ENCODE measurements at places on chromosomes 5 and 9.

DNA sequence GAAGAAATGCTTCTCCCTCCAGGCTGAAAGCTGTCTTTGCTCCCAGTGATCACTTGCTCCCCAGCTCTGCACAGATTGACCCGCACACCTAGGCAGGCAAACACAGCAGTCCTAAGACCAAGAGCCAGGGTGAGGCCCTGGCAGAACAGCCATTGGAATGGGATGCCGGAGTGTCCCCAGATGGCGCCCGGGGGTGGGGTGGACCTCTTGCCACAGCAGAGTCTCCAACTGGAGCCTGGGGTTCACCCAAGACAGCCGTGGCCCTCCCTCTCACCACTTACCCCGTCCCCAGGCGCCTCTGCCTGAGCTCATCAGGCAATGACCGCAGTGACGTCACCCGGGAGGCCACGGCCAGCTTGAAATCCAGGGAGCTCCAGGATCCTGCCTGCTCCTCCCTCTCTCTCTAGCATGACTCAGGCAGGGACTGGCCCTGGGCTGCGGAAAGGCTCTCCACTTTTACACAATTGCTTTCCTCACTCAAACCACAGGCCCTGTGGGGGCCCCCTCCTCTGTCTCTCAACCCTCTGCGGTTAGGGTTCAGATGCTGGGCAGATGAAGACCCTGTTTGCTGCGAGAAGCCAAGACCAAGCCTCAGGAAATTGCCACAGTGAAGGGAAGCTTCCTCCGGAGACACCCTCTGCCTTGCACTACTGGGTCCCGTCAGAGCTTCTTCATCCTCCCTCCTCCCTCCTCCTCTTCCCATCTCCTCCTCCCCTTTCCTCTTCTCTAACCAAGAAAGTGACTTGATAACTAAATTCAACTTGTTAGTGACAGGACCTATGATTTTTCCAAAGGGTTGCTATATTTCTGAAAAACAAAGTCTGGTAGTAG lies 24.3 kb upstream of the PTGES start:
- DNase-seq: no peak

DNA sequence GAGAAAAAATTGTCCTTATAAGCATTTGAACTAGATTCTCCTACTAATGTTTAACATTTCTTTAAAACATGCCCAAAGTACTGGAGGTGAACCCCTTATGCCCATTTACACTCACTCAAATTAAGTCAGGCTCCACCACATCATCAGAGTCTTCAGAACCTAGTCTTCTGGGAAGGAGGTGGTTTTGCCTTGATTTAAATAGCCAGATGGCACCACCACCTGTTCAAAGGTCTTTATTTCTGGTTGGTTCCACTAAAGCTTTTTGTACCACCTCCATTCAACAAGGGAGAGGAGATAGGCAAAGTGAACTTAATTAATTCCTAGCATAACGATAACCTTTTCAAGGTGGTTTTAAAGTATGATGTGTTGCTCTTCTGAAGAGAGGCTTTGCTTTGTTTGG lies 189.5 kb downstream of the SLF1 start:
- no peak for DNase-seq

DNA sequence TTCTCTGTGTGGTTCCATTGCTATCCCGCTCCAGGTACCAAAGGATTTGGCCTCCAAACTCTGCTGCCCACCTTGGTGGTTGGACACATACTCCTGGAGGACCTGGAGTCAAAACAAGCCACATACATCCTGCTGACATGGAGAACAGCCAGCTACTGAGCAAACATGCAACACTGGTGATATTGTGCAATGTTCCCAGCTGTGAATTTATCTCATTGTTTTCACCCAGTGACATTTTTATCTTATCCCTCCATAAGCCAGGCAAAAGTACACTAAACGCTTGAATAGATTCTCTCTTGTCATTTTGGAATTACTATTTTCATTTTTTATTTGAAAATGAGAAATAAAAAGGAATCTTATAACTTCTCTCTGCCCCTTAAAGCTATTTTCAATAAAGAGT lies 11.1 kb upstream of the CTSL start:
- DNase-seq: no peak

DNA sequence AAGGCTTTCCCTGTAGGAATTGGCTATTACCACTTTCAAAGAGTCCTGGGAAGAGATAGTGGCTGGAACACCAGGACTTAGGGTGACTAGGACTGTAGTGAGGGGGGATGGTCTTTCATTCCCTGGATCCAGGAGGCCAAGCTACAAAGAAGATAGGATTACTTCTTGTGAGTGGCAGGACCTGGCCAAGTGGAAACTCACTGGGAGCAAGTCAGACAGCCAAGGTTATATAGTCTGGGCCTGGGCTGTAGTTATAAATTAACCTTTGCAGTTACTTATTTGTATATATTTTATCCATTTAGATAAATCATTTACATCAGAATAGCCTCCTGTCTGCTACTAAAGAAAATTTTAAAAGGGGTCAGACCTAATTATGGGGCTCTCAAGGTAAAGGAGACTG lies 124.3 kb downstream of the TLR4 start:
- DNase-seq: no peak

- peak; percentile 48 for DNase-seq
These were observed 129.6 kb upstream of the CNTLN start for GRCh38 chr9:17005056-17005823.

DNA sequence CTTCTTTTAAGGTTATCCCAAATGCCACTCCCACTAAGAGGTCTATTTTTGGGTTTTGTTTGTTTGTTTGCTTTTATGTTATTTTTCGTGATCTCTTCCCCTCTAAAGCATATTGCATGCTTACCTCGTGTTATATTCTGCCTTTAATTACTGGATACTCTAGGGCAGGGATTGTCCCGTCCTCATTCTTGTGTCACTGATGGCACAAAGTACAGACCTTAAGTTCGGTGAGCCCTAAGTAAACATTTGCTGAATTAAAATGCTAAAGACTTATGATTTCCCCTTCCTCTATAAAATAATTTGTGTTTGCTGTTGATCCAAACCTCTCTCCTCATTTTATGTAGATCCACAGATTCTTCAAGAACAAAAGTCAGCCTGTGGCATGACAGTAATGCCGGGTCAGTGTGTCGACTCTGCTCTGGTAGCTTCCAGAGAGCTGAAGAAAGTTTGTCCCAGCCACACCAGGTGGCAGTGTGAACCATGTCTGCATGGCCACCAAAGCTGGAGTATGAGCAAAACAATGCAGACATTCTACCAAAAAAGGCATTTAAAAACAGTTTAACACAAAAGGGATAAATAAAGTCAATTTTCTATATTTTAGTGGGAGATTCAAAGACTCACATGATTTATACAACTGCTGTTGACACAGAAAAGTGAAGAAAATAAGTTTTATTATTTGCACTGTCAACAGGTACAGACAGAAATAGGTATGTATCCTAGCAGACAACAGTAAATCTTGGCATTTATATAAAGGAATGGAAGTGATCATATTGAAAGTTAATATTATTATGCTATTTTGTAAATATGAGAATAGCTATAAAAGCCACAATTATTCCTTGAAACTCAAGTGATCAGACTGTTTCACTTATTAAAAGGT lies 17.9 kb upstream of the POC5 start:
- no peak for DNase-seq

- peak; percentile 11 for DNase-seq
These were observed 32.5 kb downstream of the TENT4A start for GRCh38 chr5:6745706-6746222.

- no peak for DNase-seq
These were observed 99.6 kb downstream of the LIFR start for GRCh38 chr5:38456657-38457399.

GRCh38 chr9:133754688-133755227 lies 16.6 kb upstream of the SARDH start:
- DNase-seq: no peak

GRCh38 chr9:110444911-110445310 lies 107.2 kb upstream of the TXNDC8 start:
- DNase-seq: no peak

DNA sequence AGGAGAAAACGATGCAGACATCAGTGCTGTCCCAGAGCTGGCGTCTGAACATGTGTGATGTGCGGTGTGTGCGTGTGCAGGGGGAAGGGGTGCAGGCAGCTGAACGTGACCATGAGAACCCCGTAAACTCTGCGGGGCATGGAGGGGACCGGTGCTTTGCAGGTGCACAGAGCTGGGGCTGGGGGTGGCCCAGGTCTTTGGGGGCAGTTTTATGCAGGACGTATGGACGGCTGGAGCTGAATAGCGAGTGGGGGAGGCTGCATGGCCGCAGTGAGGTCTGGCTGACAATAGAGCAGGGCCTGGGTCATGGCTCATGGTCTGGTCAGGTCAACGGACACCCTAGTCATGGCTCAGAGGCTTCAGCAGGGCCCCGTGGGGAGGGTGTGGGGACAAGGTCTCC lies 3.3 kb upstream of the EXOC3 start:
- DNase-seq: no peak

- no peak for DNase-seq
These were observed 5.5 kb downstream of the FSTL4 start for GRCh38 chr5:133606835-133607234.

DNA sequence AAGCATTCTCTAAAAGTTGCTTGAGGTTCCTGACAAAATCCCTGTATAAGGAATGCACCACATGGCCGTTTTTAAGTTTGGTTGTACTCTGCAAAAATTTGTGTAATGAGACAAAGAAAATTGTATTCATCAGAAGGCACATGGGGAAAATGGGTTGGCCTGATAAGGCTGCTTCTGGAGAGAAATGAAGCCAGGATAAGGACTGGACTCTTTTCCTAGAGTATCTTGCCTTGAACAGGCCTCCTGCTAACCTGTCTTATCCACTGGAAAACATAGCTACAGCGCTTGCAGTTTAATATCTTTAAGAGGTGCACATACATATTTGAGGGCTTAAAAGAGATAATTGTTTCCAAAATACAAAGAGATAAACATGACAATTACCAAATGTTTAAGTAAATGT lies 41.4 kb upstream of the IFNK start:
- no peak for DNase-seq

- DNase-seq: peak; percentile 31
These were observed 155.2 kb downstream of the MEF2C start for GRCh38 chr5:88727705-88728313.

DNA sequence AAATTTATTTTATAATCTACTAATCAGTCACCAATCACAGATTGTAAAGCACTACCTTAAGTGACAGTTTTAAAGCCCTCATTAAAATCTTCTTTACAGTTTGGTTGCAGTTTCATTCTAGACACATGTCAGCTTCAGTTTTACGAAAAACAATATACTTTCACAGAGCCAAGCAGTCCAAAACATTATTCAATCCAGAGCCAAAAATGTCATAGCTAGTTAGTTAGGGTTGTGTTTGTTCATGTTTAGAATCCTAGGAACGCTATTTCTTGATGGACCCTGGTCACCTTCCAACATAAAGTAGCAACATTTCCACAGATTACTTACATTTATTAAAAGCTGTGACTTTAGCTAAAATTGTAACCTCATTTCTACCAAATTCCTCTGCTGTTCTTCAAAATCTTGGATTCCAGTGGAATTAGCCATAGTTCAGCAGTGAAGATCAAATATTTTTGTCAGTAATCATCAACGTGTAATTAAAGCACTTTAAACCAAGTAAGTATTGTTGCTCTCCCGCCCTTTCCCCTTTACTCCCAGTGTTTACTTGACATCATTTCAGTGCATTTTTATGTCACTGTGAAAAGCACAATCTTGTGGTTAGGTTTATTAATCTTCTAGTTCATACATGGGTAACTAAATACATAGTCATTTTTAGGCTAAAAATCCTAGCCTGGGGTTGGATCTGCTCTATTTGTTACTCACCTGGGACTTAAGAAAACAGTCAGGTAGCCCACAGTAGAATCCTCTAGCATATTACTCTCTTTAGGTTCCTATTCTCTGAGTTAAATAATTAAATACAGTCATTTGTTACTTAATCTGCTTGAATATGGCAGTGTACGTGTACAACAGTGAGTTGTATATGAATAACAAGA lies 74.3 kb downstream of the NIPBL start:
- DNase-seq: no peak

DNA sequence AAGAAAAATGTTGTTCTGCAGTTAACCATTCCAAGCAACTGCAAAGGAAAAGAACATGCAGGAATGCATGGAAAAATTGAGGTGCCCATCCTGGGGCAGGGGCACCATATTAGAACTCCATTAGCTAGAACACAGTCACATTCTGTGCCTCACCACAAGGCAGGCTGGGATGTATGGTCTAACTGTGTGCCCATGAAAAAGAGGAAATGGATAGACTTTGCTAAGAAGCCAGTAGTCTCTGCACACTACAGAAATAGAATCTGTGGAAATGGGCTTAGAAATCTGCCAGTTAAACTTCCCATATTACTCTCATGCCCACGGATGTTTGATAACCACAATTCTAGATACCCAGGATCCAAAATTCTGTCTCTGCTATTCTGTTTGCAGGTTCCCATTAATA lies 423.8 kb upstream of the SMARCA2 start:
- DNase-seq: no peak

DNA sequence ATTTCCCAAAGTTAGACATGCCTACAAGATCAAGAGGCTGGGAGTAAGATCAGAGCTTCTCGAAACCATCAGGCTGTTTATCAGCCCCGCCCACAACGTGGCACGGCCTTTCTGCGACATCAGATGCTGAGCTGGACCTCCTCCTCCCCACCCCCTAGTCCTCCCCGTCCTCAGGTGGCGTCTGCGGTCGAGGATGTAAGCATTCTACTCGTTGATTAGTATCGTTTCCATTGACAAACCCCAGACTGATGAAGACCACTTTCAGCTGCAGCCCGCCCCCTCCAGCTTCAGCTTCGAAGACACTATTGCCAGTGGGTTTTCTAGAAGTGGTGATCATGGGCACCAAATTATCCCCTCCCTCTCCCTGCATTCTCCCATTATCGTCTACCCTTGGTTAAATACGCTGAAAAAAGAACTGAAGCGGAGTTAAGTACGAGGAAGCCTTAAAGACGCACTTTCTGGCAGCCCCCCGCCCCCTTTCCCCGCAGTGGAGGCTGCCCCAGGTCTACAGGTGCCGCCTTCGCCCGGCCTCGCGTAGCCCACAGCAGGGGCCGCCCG lies 1.1 kb downstream of the PPIC start:
- DNase-seq: peak; percentile 48

DNA sequence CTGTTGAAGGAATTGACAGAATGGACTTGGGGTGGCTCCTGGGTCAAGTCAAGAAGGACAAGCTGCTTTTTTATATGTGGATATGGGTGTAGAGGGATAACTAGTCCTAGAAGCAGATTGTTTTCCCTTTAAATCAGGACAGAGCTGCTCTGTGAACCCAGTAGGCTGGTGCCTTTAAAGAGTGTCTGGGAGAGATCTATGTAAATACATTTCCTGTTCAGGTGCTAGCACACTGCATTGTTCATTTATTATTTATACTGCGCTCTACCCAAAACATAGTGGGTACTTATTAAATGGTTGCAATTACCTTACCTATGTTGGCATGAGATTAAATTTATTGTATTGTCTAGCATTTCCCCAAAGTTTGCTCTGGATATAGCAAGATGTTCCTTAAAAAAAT lies 86.6 kb upstream of the EQTN start:
- DNase-seq: no peak

GRCh38 chr5:159620853-159621540 lies 290.7 kb upstream of the IL12B start:
- no peak for DNase-seq

GRCh38 chr9:3809724-3810123 lies 283.9 kb upstream of the RFX3 start:
- DNase-seq: no peak

GRCh38 chr5:177404641-177405179 lies 4.2 kb upstream of the PFN3 start:
- no peak for DNase-seq

Data from NCI-H774 (cell line).